ENCODE measurements at places on chromosomes 2 and 18.

GRCh38 chr2:162004031-162004430 is 70.0 kb downstream of the DPP4 start:
- DNase-seq, result no peak

GRCh38 chr2:150047620-150048222 is 439.7 kb downstream of the RND3 start:
- no peak for DNase-seq

DNA sequence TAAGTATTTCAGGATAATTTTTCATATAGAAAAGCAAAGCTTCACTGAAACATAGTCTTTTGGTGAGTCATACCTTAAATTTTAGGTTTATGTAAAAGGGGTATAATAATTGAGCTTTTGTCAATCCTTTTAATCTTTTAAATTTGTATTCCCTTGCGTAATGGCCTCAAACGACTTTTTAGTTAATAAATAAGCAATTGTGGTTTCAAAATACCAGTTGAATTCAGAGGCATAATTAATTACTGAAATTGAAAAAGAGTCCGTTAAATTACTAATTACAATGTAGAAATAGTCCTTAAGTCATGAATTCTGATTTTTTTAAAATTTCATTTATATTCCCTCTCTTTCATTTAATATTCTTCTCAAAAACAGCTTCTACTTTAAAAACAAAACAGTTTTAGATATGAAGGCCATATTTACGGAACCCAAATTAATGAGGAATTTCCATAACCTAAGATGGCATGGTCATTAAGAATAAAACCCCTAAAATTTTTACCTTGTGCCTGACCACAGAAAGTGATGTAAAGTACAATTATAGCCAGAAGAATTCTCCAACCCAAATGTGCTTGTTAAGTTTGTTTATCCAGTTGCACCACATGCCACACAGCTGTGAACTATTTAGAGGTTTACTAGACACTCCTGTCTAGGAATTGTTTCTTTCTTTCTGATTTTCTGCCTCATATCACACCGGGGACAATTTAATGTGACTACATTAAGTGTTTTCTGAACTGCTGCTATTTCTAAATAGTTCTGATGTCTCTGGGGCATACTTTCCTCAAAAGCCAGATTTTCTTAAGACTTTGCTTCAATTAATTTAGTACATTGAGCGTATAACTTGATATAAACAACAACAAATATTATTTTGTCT is 60.7 kb upstream of the ITGA4 start:
- DNase-seq, result no peak

DNA sequence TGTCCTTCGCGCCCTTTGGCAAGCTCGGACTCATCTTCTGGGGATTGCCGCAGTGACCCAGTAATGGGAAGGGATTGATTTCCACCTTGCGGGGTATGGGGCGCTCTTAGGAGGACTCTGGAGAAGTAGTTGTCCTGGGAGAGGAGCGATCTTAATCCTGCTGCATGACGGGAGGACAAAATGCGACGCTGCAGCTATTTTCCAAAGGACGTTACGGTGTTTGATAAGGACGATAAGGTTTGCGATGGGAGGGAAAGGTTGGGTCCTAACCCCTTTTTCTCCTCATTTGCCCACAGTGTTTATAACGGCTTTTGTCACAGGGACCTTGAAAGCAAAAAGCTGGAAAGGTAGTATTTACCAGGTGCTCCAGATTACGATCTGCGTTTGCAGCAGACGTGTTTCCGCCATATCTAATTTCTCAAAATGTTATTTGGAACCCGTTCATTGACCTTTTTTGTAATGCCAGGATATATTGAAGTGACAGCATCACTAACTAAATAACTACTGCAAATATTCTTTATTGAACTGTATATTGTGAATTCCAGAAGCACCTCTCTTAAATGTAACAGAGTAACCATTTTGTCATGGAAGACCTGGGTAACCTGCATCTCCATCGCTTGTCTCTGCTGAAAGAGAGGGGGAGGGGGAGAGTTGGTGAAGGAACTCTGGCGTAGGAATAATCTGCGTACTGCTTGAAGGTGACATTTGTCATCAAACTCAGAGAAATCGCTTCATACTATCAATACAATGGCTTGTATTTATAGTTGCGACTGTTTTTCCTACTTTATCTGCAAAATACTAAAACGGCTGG is 590 bp downstream of the MDH1 start:
- DNase-seq, result no peak

- DNase-seq, result no peak
Measured at GRCh38 chr2:142285480-142285879, 154.7 kb upstream of the LRP1B start.

DNA sequence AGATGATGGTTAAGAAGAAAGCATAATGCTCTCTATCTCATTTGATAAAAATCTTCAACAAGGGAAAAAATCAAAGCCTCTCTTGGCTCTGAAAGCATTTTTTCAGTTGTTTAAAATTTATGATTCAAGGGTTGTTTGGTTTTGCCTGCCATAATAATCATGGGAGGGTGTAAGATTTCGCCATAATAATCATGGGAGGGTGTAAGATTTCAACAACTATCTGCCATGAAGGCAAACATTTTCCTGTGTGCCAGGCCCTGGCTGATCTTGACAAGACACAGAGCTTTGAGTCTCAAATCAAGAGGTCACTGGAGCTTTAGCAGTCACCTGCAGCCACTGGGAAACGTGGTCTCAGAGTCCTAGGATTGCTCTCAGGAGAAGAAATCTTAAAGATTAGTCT is 175.1 kb upstream of the PIEZO2 start:
- no peak for DNase-seq

- DNase-seq, result no peak
Measured at GRCh38 chr2:28717339-28717758, 34.3 kb upstream of the PPP1CB start.

GRCh38 chr2:26590980-26591618 is 50.1 kb downstream of the CIB4 start:
- peak; percentile 14 for DNase-seq

- no peak for DNase-seq
Measured at GRCh38 chr18:73153271-73153670, 285.5 kb upstream of the NETO1 start.

DNA sequence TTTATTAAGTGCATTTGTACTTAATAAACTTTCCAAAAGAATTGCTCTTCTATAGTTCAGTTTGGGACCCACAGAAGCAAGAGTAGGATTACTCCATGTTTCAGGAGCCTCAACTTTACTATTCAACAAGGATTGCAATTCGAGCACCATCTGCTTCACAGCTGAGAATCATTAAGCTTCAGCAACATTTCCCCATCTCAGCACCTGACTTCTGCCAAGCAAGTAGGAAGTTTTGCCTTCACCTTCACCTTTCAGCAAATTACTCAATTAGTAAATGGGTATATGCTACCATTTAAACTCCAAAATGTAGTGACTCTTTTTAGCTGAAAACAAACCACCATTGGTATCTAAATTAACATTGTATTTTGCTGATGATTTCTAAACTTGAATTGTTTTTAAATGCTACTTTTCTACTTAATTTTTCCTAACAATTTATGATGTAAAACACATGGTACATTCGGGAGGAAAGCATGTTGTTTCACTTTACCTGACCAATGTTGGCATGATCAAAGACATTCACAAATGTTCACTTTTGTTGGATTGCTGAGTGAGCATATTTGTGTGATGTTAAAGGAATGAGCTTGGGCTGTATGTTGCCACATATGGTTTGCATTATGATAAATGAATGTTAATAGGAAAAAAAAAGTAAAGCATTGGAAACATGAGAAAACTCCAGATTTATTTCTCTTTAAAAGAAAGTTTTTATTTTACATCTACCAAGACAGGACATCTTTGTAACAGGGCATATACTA is 159.2 kb downstream of the GULP1 start:
- no peak for DNase-seq

- no peak for DNase-seq
Measured at GRCh38 chr2:126831234-126832005, 67.3 kb upstream of the TEX51 start.

- DNase-seq, result no peak
Measured at GRCh38 chr2:33681364-33681757, 82.3 kb upstream of the FAM98A start.

GRCh38 chr2:216737676-216738075 is 42.3 kb upstream of the IGFBP5 start:
- no peak for DNase-seq

GRCh38 chr2:54366487-54367280 is 89.4 kb upstream of the SPTBN1 start:
- no peak for DNase-seq

- peak; percentile 77 for DNase-seq
Measured at GRCh38 chr2:226215902-226216503, 583.6 kb downstream of the IRS1 start.

- no peak for DNase-seq
Measured at GRCh38 chr2:16566701-16567100, 98.9 kb downstream of the CYRIA start.

DNA sequence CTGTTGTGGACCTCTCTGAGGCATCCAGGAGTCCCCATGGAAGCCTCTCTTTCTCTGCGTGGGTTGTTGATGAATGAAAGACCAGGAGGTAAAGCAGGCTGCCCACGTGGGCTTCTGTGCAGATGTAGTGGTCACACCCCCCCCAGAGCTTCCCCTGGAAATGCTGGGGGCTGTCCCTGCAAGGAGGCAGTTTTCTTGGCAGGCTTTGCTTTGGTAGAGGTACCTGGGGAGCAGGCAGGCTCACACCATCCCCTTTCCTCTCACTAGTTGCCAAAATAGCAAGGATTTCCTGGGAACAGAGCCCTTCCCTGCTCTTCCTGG is 97.6 kb upstream of the MAP3K20 start:
- DNase-seq, result no peak

GRCh38 chr2:131046918-131047652 is 46.2 kb downstream of the FAM168B start:
- DNase-seq, result no peak

DNA sequence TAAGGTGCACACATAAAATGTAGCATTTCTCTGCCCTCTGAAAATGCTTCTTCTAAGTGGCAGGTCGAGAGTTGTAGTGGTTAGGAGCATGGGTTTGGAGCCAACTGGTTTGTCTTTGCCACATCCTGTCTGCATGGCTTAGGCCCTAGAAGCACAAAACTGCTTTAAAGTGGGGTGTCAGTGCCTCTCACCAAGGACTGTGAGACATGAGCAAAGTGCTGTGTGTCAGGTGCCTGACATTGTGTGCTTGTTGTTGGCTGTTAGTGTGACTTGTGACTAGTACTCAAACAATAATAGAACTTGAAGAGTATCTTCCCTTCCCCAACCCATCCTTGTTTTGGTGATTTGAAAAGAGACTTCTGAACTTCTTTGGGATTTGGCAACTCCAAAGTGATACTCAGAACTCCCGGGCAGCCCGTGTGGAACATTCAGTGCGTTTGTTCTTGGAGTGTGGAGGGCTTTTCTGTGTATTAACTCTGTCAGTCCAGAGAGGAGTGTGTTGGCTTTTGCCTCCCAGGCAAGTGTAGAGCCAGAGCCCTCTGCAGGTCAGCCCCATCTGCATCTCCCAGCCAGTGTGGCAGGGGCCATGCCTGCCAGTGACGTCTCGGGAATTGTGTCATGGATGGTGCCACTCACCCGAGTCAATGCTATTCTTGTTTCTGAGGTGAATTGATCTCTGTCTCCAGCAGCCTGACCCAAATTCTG is 5.0 kb downstream of the MGAT5 start:
- DNase-seq, result peak; percentile 79

- no peak for DNase-seq
Measured at GRCh38 chr18:58947136-58947732, 82.6 kb downstream of the ZNF532 start.

GRCh38 chr2:39202639-39203369 is 41.0 kb downstream of the CDKL4 start:
- DNase-seq, result no peak

- DNase-seq, result no peak
Measured at GRCh38 chr2:100852447-100852846, 32.5 kb downstream of the NPAS2 start.

DNA sequence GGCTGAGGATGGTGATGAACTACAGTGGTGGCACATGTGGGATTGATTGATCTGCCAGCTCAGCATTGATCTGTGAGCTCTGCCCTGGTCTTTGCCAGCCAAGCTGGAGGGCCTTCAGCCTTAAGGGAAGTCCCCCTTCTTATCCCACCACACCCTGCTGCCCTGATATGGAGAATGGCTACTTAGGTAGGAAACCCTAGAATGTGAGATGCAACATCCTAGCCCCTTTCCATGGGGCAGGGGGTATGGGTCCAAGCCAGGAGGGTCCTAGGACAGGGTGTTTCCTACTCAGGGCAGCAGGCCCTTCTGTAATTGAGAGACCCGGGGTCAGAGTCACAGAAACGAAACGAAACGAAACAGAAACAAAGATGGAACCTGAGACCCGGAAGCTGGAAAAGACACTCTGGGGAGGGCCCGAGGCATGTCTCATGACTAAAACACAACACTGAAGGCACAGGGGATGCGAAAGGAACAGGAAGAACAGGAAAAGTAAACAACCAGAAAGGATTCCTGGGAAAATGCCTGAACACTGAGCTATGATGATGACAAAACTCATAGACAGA is 16.9 kb upstream of the SULT1C2 start:
- DNase-seq, result no peak

DNA sequence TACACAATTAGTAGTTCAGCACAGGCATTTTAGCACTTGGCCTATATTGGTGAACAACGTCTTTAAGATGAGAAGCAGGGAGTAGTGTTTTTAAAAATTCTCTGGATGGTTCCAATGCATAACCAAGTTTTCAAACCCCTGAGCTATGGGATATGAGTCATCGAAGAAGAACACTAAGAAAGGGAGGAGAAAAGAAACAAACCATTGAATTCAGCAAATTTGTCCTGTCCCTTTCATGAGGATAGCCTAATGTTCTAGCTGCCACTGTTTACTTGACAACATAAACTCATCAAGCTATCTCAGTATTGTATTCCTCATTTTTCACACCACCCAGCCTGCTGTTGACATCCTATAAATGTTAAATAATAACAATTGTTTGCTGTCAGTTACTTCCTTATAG is 158.0 kb downstream of the BARD1 start:
- no peak for DNase-seq

- no peak for DNase-seq
Measured at GRCh38 chr2:2641541-2642410, 310.7 kb upstream of the MYT1L start.

DNA sequence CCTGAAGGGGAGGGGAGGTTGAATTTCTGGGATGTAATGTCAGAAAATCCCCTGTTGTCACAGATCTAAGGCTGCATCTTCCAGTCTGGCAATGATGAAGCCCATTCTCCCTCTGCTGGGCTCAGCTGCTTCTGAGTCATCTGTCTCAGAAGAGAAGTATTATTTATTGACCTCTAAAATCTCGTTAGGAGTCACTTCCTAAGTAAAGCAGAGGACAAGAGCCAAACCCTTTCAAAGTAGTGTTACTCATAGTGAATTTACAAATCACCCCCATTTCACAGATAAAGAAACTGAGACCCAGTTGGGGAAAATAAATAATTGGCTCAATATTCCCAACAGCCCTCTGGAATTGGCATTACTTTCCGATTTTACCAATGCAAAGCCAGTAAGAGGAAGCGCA is 167.3 kb upstream of the SKOR2 start:
- DNase-seq, result no peak

- DNase-seq, result no peak
Measured at GRCh38 chr18:56312551-56313335, 325.6 kb downstream of the TXNL1 start.

DNA sequence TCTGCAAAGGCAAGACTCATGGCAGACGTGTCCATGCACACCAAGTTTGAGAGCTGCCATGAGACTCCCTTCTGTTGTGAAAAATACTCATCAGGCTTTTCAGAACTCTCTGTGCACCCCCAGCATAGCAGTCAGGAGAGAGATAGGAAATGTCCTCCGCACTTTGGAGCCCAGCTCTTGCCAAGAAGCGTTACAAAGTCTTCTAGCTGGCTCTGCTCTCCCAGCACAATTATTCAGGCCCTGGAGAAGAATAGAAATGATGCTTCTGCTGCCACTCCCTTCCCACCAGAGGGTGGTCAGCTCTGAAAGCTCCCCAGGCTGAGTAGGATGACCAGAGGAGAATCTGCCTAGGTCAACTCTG is 594.4 kb upstream of the ID2 start:
- no peak for DNase-seq
